ENCODE measurements at places on chromosomes 3 and 15. TPM values are rescaled to one million over a fixed set of nuclear protein-coding genes. Genes with fewer than 3 reads are reported as not detected.

The GPR171 gene
- total RNA-seq, result not detected

The PAK2 gene
- 37.5 TPM for total RNA-seq

The MCF2L2 gene
- total RNA-seq, result 0.26 TPM

The ISLR gene
- 0.36 TPM for total RNA-seq

The LDHAL6B gene
- total RNA-seq, result not detected

The NRROS gene
- total RNA-seq, result 0.04 TPM

The CPLX3 gene
- not detected for total RNA-seq

The TNFSF10 gene
- total RNA-seq, result 0.14 TPM

The EBLN2 gene
- total RNA-seq, result 0.41 TPM

Measured in A549 treated with dexamethasone at 1 μM for 4 hours (cell line).